Pons (tissue), 1 donor: ENCODE measurements at places on chromosomes 1 and 21.

DNA sequence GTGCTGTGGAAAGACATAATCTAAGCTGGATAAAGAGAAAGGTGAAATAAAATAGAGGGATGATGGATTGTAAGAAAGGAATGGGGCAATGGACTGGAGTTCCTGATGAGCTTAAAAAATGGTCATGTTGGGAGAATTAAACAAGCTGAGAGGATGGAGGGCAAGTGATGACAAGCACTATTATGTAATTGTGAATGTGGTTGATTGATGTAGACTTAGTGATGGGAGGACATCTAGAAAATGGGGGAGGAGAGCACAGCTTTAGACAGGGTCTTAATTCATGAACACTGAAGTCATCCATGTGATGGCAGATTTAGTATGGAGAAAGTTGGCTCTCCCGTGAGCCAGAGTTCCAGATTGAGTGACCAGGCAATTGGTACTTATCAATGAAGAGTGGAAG lies 29.0 kb downstream of the DNAH14 start:
- no peak for DNase-seq

DNA sequence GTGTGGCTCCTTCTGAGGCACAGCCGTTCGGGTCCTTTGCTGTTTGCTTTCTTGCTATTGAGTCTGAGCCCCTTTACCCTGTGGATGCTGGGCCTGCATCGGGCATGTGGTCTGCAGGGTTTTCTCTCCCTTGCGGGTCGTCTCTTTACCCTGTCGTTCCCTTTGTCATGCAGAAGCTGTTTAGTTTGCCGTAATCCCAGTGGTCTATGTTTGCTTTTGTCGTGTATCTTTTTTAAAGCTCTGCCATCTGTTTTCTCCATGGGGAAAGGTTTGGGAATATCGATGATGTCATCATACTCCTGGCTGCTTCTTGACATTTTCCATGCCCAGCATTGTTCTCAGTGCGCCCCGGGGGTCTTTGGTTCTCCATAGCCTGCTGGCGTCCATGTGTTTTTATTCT lies 68.2 kb downstream of the AGPAT3 start:
- no peak for DNase-seq

- no peak for DNase-seq
These were observed 77.0 kb downstream of the MARK1 start for GRCh38 chr1:220604926-220605325.

DNA sequence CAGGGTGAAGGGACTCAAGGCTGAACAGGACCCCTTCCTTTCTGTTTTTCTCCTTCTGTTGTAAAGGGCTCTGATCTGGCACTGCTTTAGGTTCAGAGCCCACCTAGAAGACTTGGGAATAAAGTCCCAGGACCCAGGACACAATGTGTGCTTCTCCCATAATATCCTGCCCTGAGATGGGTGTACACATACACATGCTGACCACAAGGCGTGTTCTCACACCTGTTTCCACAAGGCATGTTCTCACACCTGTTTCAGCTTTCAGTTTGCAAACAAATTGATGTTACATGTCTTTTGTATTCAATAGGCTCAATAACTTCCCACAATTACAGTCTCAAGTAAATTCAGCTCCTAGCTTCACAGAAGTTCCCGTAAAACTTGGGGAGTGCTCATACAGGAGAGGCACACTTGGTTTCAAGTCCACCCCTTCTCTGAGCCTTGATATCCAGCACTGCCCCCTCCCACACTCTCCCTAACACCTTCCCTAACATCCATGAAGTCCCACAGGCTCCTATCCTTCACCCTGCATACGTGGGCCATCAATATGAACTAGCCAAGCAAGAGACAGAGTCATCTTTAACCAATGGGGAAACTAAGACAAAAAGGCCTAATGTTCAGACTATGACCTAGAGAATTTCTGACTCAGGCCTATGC lies 41.7 kb downstream of the ERI3 start:
- no peak for DNase-seq

- peak; percentile 84 for DNase-seq
These were observed 189.7 kb downstream of the SEC16B start for GRCh38 chr1:177780096-177780700.

- no peak for DNase-seq
These were observed 16.3 kb upstream of the MTARC1 start for GRCh38 chr1:220770245-220770913.

GRCh38 chr1:22892789-22893188 lies 79.9 kb downstream of the LACTBL1 start:
- DNase-seq, result no peak

DNA sequence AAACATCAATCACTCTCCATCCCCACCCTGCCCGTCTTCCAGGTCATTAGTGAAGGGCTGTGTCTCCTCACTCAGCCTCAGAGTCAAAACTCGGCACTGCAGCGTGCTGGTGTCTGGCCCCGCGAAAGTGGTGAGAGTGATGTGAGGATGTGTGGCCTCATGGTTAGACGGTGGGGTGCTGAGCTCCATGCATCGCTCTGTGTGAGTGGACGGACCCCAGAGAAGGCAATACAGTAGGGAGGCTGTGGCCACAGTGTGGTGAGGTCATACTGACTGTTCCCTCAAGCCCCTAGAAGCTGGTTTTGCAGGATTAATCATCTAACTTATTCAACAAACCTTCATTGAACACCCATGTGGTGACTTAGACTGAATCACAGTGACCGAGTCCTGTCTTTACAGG lies 329.9 kb upstream of the AJAP1 start:
- DNase-seq, result no peak

- no peak for DNase-seq
These were observed 116.8 kb downstream of the VPS13D start for GRCh38 chr1:12346483-12347151.

DNA sequence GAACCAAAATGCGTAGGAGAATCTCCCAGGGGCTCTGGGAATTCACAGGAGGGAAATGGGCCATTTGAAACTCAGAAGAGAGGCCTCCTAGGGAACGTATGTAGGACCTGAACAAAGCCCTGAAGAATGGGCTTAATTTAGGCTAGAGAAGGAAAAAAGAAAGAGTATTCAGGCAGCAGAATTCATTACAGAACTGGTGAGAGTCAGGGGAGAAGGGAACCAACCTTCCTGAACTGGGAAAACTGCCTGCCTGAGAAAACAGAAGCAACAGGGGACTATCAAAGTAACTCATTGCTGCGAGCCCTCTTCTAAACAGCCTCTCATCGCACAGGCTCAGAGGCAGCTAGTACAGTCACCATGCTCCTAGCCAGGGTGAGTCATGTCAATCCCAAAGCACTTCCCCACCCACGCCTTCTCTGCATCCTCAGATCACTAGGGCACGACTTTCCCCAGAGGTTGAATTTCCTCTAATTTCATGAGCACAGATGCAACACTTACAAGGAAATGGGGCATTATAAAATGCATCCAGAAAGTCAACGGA lies 98.1 kb downstream of the ADSS2 start:
- no peak for DNase-seq

- no peak for DNase-seq
These were observed 91.2 kb downstream of the KCNK1 start for GRCh38 chr1:233704898-233705723.

DNA sequence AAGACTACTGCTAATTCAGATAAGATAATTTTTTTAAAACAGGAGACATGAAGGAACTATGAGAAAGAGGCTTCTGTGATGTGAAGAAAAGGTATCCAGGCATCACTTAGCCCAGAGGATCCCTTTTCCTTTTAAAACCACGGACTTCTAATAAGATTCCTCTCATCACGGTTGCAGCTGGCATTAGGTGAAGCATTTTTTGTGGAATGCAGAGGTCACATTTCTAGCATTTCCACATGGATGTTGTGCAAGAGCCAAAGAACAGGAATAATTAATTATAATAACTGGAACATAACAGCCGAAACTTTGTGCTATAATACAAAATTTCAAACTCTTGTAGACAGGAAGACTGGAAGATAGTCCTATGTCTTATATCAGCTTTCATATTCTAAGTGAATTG lies 27.6 kb downstream of the CYP2J2 start:
- no peak for DNase-seq

- no peak for DNase-seq
These were observed 20.8 kb downstream of the OBSCN start for GRCh38 chr1:228228601-228229074.

GRCh38 chr1:221620437-221621384 lies 121.2 kb downstream of the DUSP10 start:
- no peak for DNase-seq

GRCh38 chr21:32403201-32403777 lies 9.2 kb upstream of the EVA1C start:
- DNase-seq, result peak; percentile 83

- DNase-seq, result no peak
These were observed 972.2 kb downstream of the TTLL7 start for GRCh38 chr1:83026745-83027144.

GRCh38 chr1:240155605-240156004 lies 63.9 kb downstream of the FMN2 start:
- no peak for DNase-seq
